ENCODE measurements at places on chromosomes 1 and 21.

DNA sequence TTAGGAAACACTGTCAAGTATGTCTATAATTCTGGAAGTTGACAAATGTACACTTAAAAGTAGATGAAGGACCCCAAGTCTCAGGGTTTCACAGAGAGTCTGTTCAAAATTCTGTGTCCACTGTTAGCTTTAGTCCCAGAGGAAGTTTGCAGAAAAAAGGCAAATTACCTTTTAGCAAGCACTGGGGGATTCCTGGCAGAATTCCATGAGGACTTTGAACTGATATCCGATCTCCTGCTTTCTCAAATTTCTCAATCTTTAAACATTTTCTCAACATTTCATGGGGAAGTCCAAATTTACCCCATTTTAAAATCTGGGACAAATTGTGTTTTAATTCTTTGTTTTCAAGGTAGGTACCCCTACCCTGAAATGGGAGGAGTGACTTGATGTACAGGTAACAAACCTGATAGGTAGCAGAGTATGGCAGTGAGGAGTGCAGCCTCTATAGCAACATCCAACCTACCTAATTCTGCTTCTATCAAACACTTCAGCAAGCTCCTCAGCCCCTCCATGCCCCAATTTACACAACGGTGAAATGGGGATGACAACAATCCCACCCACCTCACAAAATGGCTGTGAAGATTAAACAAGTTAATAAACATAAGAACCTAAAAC, 344.9 kb downstream of the OMA1 start:
- no peak for DNase-seq

- no peak for DNase-seq
Measured at GRCh38 chr21:25939396-25939761, 204.6 kb downstream of the GABPA start.

GRCh38 chr21:37208056-37208721, 58.9 kb downstream of the VPS26C start:
- DNase-seq = peak; percentile 67

GRCh38 chr1:56516539-56517252, 62.7 kb downstream of the PLPP3 start:
- no peak for DNase-seq

DNA sequence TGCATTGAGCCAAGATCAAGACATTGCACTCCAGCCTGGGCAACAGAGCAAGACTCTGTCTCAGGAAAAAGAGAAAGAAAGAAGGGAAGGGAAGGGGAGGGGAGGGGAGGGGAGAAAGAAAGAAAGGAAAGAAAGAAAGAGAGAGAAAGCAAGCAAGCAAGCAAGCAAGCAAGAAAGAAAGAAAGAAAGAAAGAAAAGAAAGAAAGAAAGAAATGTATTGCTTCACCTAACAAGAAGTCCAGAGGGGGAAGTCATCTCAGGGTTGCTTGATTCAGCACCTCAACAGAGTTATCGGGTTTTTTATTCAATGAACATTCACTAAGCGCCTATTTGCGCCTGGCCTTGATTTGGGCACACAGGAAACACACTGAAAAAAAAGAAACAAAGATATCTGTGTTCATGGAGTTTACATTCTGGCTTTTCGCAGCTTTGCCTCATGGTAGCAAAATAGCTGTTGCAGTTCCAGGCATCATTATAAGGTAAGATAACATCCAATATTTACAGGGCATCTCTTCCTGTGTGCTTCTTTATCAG, 8.2 kb upstream of the RCSD1 start:
- DNase-seq = no peak

GRCh38 chr1:111227434-111227833, at the start of gene CHI3L2:
CHI3L2 (plus strand) TSS chr1:111227713; CDS start chr1:111227730, 17 bp downstream.
- DNase-seq = no peak

DNA sequence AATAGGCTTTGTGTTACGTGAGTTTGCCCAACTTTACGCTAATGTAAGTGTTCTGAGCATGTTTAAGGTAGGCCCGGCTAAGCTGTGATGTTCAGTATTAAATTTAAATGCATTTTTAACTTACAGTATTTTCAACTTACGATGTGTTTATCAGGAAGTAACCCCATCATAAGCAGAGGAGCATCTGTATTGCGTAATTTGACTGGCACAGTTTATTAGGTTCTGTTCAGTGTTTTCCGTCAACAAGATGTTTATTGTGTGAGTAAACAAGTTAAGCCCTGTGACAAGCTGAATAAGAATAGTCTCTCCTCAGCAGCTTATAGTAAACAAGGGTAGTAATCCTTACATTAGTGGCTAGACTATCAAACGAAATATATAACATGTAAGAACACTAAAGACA, 27.2 kb upstream of the SHISA4 start:
- no peak for DNase-seq

DNA sequence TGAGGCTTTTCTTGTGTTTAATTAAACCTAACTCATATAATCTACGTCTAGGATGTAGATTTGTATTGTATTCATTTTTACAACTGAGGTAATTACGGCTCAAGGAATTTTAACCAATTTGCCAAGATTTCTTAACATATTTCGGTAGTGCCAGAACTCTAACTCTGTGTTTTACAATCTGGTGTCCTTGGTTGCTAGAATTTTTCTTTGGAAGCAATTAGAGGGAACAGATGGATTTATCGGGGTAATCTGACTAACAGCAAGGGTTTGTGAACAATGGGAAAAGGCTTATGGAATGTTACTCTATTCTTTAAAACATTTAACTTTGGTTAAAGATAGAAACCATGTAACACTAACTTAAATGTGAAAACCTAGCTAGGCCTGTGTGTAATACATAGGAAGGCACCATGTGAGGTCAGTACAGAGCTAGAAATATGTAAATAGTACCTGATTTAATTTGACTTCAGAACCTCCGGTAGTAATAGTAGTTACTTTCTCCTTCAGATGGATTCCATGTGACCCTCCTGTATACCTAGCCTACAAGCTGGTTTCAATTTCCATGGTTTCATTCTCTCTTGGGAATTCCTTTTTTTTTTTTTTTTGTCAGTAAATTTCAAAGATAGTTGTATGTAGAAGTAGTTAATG, 1.2 kb downstream of the MTF2 start:
- DNase-seq = no peak

- DNase-seq = no peak
Measured at GRCh38 chr1:208256556-208256955, 12.4 kb upstream of the PLXNA2 start.

GRCh38 chr1:147627435-147628110, 42.8 kb downstream of the ACP6 start:
- DNase-seq = no peak

DNA sequence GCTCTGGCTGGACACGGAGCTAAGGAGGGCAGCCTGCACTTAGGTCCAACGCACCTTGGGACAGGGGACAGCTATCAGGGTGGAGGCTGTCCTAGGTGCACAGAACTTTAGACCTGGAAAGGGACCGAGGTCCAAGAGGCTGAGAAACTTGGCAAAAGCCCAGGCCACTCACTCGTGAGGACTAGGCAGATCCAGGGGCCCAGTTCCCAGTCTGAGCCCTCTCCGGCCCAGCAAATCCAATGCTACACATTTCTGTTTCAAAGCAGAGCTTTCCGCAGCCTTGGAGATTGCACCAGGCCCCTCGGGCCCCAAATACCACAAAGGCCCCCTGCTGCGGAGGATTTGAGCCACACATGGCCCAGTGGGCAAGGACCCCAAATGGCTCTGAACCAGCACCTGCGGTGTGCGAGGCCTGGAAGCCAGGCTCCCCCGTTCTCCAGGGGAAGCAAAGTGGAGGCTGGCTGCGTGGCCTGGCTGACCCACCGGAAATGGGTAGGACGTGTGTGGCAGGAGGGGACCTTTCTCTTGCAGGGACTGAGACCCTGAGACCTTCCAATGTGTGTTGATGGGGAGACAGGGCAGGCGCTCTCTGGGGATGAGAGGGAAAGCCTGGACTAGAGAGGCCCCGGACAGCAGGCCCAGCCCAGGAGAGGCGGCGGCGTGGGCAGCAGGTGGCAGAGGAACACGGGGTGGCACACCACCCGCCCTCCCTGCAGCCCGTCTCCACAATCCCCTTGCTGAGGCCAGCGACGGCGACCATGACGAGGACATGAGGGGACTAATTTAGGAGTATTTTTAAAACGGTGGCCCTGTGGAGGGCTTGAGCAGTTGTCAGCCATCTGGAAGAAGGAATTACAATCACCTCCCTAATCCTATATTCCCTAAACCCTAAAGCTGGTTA, 118.7 kb downstream of the CASZ1 start:
- no peak for DNase-seq

DNA sequence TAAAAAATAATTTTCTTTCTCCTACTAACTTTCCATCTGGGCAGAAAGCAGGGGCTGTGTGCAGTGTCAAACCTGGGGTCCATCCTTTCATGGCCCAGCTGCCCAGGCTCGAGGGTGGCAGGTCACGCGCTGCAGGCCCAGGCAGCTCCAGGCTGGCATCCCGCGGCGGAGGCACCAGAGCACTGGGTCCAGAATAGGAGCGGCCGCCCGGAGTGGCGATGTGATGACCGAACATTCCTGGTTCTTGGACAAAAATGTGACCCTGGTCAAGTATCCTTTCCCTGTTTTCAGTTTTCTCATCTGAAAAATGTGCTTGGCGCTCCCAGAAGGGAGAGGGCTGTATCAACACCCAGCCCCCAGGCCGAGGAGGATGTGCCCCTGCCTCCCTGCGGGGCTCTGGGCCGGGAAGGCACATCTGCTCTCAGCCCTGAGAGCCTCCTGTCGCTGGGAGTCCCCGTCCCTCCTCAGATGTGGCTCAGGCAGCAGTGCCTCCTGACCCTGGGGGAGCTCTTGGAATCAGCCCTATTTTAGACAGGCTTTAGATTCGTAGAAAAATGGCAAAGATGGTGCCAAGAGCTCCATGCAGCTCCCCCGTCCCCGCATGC, 29.3 kb downstream of the SLX9 start:
- DNase-seq = no peak

GRCh38 chr1:35924838-35925237, 6.1 kb upstream of the AGO3 start:
- DNase-seq = no peak

DNA sequence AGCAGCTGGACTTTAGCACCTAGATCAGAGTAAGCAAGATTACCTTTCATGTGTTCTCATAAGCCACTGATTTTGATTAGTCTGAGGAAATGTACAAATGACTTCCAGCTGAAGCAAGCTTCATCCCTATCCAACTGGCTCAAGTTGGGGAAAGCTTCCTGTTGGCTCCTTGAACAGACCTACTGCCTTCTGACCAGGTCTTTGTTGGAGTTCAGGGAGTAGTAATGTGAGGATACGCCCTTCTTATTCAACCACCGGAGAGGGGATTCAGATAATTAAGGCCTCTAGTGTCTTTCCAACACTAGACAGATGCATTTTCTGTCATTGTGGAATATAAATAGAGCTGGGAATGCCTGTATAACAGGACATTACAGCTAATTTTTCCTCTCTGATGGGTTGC, 268.9 kb downstream of the TGFB2 start:
- no peak for DNase-seq

DNA sequence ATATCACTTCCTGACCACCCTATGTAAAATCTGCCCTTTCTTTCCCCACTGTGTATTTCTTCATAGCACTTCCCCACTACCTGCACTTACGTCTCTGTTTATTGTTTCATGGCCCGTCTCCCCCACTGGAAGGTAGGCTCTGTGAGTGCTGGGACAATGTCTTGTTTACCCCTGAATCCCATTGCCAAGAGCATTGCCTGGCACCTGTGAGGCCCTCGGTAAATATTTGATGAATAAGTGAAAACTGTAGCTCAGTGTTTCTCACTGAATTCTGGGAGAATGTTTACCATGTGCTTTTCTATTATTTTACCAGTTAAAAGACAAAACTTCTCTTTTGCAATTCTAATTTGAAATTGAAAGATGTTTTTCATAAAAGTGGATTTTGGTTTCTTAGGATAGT, 11.8 kb downstream of the NFASC start:
- no peak for DNase-seq

DNA sequence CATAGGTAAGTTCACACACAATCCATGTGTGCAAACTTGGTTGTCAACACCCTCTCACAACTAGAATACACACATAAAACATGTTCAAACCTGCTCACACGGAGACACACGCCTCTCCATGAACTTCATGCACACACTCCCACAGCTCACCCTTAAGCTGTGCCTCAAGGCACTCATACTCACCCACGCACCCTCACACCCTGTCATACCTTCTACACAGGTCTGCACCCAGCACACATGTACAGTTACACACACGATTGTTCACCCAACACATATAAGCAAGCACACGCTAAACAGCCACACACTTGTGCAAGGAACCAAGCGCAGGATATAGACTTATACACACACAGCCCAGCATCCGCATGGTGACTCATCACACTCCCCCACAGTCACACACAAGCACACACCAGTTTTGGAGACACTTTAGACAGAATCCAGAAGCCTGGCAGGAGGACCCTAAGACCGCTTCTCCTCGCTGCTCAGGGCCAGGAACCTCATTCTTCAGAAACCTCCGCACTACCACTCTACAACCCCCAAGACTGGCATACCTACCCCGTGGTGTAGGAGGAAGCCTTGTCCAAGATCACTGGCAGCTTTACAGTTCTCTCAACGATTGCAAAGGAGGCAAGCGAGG, 58.7 kb upstream of the ZC3H12A start:
- DNase-seq = no peak

GRCh38 chr1:213264531-213264930, 213.5 kb downstream of the RPS6KC1 start:
- no peak for DNase-seq

DNA sequence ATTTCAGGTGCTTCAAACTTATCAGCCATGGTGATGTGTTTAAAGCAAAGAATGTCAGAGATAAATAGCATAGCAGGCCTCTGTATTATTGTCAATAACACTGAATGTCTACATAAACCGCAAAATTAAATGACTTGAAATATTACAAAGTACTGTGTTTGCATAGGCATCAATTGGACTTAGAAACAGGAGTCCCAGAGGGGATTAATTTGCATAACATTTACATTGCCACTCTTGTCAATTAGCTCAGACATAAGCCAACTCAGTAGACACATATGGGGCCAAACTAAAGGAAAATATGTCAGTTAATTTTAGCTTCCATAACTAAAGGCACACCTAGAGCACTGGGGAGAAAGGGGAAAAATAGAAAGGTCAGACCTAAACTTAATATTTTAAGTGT, 814.5 kb upstream of the NEGR1 start:
- no peak for DNase-seq

- no peak for DNase-seq
Measured at GRCh38 chr1:83505148-83505547, 493.8 kb downstream of the TTLL7 start.
